ENCODE measurements at places on chromosomes 1 and 21.
A peak's percentile ranks its signal among the peaks of the same experiment; 100 is the strongest.

DNA sequence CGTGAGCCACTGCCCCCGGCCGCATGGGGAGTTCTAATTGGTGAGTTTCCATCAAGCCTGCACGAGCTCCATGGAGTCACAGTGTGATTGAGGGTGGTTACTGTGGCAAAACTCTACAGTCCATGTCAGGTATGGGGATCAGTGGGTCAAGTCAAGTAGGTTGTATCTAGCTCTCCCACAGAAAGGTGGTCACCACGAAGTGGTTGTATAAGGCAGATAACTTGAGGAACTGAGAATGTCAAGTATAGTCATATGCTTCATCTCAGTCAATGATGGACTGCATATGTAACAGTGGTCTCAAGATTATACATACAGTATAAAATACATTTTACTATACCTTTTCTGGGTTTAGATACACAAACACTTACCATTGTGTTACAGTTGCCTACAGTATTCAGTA is 348.6 kb upstream of the ZP4 start:
- DNase-seq: no peak

- no peak for DNase-seq
Measured at GRCh38 chr1:114345930-114346479, 165.0 kb downstream of the TRIM33 start.

DNA sequence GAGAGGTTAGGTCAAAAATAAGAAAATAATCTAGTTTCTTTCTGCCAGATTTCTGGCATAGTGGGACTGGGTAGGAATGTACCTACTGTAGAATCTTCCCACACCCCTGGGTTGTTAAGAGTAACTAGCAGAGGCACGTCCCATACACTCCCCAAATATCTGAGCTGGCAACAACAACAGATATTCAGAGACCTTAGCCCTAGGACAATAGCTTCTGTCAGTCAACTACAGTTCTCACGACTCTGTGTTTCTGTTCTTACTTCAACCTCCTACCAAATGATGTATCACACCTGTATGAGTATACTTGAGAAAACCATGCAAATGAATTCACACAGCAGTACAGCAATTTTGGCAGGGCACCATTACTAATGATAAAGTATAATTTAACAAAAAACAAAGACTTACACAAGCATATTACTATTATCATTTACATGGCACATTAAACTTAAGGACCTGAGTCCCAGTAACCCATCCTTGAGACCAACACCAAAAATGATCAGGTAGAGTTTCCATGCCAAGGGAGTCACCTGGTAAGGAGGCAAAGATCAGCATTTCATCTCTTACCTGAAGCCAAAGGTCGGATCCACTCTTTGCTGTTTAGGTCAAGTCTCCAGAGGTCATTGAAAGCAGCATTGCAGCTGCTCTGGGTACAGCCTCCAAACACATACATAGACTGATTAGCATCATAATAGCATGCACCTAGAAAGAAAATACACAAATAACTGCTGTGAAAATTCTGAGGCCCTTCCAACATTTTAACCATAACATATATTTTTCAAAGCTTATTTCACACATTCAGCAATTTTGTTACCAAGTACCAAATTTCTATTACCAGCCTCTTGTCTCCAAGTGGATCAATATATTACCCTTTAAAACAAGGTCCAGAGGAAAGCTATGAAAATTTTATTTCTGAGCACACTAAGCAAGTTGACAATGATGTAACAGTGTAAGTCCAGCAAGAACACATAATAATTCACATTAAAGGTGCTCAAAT is 57.5 kb upstream of the CPLANE2 start:
- DNase-seq: no peak

DNA sequence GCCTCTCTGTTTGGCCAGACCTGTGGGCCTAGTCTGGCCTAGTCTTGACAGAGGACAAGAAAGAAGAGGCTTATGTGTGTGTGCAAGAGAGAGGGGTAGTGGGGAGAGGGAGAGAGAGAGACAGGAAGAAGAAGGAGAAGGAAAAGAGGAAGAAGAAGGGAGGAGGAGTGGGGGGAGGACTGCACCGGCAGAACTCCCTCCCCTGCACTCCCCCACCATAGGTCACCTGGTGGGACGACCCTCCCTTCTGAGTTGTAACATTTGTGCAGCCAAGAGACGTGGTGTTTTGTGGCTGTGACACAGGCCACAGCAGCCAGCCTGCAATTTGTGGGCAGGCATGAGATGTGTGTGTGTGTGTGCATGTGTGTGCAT is 4.3 kb downstream of the INAVA start:
- DNase-seq: no peak

- DNase-seq: peak; percentile 29
Measured at GRCh38 chr21:36630485-36631206, 68.3 kb upstream of the SIM2 start.

DNA sequence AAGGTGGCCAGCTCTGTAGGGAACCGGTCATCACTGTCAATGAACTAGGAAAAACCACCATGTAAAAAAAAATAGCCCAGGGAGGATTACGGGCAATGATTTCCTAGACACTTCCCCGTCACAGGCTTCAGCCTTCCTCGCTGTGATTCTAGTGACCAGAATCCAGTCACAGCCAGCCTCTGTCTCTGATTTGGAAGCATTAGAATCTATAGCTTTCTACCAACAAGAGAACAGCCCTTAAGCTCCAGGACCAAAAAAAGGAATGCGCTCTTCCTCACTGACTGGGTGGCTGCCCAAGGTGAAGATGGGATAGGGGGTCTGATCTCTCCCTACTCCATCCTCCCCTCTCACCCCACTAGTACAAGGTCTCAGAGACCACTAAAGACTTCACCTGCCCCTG is 67.2 kb downstream of the TEX35 start:
- no peak for DNase-seq
